Stimulated activated CD4-positive, alpha-beta T cell treated with anti-CD3 and anti-CD28 coated beads, Interleukin-15, amount 100 ng/mL, for 1 hour (primary cell): ENCODE measurements at places on chromosomes 5 and 9.

GRCh38 chr9:35396560-35397215 lies 93.2 kb upstream of the RUSC2 start:
- no peak for DNase-seq

DNA sequence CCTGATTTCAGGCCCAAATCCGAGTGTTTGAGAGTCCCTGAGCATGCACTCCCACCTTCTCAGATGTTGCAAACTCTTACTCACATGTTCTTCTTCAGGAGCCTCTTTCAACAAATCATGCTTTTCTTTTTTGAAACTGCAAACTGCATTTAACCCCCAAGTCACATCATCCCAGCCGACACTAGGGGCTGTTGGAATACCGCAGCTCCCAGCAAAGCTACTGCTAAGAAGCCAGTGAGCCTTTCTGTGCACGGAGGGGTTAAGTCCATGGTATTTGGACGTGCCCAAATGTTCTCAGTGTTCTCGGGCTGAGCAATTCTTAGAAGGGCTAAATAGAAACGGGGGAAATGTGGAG lies 282.9 kb downstream of the NFIB start:
- DNase-seq, result no peak

- DNase-seq, result no peak
Observed at GRCh38 chr5:172556971-172557461, 84.0 kb upstream of the NEURL1B start.

GRCh38 chr5:28346696-28347095 lies 1308.3 kb upstream of the CDH9 start:
- DNase-seq, result no peak

- no peak for DNase-seq
Observed at GRCh38 chr9:113409481-113409880, 994 bp downstream of the POLE3 start.
